ENCODE measurements at places on chromosomes 7 and 10.

- no peaks in the 10 kb centered on the region for H3K36me3 ChIP-seq
- peaks cover 15% of the 10 kb centered on the region for H3K4me1 ChIP-seq
- no peaks in the 10 kb centered on the region for H3K27me3 ChIP-seq
- DNase-seq = no peak
- no peak overlapping the region for H3K27ac ChIP-seq
- no peak overlapping the region for H3K4me3 ChIP-seq
These were observed 27.1 kb downstream of the ATXN7L1 start for GRCh38 chr7:105849122-105849855.

DNA sequence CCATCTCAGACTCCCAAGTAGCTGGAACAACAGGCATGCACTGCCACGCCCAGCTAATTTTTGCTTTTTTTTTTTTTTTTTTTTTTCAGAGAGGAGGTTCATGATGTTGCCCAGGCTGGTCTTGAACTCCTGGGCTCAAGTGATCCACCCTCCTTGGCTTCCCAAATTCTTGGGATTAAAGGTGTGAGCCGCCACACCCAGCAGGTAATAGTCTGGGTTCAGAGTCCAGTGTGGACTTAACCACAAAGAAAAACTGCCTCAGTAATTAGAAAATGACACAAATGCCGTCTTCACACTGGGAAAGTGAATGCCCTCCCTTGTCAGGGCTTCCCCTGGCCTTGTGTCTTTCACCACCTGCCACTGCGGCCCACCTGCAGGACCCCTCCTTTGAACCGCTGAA, 101.1 kb downstream of the RAB11FIP2 start:
- H3K36me3 ChIP-seq = no peaks in the 10 kb centered on the region
- no peak for DNase-seq
- H3K4me1 ChIP-seq = no peaks in the 10 kb centered on the region
- no peaks in the 10 kb centered on the region for H3K27me3 ChIP-seq

DNA sequence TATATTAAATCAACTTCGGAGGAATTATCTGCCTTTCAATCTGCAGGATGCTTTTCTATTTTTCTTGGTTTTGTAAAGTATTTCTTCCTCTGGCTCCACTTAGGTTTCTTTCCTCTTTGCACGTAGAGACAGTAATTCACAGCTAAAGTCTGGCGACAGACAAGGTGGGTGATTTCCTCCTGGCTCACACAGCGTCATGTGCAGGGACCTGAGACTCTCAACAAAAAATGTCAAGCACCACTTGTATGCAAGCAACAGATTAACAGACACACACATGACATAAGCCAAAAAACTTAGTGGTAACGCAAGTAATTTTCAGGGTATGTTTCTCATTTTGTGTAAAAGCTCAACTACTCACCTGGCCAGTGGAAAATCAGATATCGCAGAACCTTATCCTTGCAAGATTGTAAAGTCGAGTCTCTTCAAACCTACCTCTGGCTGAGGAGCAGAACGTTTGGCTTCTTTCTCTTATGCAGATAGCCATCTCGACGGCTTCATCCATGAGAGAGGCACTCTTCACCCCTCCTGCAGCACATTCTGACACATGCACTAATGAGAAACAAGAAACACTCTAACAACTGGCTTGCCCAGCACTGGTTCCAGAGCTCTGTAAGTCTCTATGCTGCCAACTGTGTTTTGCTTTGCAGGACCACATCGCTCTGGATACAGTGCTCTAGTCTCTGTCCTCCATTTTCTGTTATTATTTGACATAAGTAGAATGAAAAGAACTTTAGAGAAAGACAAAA, 188.0 kb downstream of the CDCA7L start:
- no peak overlapping the region for H3K27ac ChIP-seq
- no peaks in the 10 kb centered on the region for H3K36me3 ChIP-seq
- DNase-seq = no peak
- no peaks in the 10 kb centered on the region for H3K4me1 ChIP-seq

DNA sequence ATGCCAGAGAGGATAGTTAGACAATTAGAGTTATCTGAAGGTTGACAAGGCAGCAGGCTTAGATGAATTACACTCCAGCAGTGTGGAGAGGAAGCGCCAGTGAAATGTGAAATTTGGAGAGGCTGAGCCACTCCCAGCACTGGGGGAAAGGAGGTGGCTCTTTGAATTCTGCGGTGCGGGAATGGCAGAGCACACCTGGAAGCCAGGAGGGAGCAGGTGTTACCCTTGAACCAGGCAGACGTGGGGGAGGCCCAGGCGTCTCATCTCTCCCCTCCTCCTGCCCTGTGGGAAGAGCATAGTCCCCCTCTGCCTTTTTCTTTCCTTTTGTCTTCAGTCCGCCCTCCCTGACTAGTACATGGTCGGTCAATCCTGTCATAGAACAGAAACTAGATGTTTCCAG, 203.1 kb downstream of the DPP6 start:
- H3K4me1 ChIP-seq = no peaks in the 10 kb centered on the region
- no peak for DNase-seq
- no peak overlapping the region for H3K27ac ChIP-seq
- H3K36me3 ChIP-seq = no peaks in the 10 kb centered on the region

DNA sequence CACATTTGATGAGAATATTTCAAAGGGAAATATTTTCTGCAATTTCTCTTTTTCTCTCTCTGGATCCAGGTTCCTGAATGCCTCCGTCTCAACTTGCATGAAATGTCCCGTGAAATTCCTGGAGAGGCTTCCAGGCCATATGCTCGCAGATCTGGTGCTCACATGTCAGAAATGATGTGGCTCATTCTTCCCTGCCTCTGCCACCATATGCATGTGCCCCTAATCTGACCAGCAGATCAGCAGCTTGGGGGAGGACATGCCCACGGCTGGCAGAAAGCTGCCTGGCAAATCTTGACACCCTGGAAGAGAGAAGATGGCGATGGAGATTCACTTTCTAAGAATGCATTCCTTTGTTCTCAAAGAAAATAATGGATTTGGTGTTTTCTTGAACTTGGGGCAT, 490.7 kb downstream of the RPS24 start:
- no peaks in the 10 kb centered on the region for H3K36me3 ChIP-seq
- no peak overlapping the region for H3K27ac ChIP-seq
- peaks cover 5% of the 10 kb centered on the region for H3K4me1 ChIP-seq
- DNase-seq = no peak

DNA sequence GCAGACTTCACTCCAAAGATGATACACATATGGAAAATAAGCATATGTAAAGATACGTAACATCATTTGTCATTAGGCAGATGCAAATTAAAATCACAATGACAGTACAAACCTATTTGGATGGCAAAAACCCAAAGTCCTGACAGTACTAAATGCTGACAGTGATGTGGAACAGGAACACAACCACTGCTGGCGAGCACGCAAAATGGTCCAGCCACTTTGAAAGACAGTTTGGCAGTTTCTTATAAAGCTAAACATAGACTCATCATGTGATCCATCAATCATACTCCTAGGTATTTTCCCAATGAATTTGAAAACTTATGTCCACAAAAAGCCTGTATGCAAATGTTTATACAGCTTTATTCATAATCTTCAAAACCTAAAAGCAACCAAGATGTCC, 200.7 kb downstream of the RAMP3 start:
- no peaks in the 10 kb centered on the region for H3K36me3 ChIP-seq
- no peak overlapping the region for H3K27ac ChIP-seq
- no peaks in the 10 kb centered on the region for H3K4me1 ChIP-seq
- H3K4me3 ChIP-seq = no peak overlapping the region
- DNase-seq = no peak

DNA sequence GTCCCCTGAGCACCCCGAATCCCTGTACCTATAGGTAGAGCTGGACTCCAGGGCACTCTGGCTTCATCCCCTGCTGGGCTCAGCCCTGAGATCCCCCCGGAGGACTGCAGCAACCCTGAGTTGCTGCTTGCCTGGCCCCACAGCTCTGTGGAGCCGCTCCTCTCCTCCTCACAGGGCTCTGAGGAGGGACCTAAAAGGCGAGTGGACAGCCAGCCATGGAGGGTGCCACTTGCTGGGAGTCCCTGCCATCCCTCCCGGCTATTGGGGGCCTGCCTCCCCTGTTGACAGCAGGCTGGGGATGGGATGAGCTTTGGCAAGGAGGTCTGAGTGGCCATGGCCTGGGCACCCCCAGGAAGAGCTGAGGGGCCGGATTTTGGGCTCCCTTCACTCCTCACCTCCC, 28.0 kb upstream of the RASGEF1A start:
- H3K4me3 ChIP-seq = no peak overlapping the region
- no peak for DNase-seq
- no peaks in the 10 kb centered on the region for H3K4me1 ChIP-seq
- peaks cover 10% of the 10 kb centered on the region for H3K27me3 ChIP-seq
- no peaks in the 10 kb centered on the region for H3K36me3 ChIP-seq

GRCh38 chr10:13946209-13946460, 359.4 kb downstream of the PRPF18 start:
- peaks cover 19% of the 10 kb centered on the region for H3K4me1 ChIP-seq
- no peaks in the 10 kb centered on the region for H3K36me3 ChIP-seq
- no peak for DNase-seq
- no peaks in the 10 kb centered on the region for H3K27me3 ChIP-seq

GRCh38 chr7:41731493-41732435, 28.9 kb upstream of the INHBA start:
- H3K4me3 ChIP-seq = no peak overlapping the region
- H3K36me3 ChIP-seq = no peaks in the 10 kb centered on the region
- H3K27me3 ChIP-seq = no peaks in the 10 kb centered on the region
- DNase-seq = peak; percentile 33
- peaks cover 2% of the 10 kb centered on the region for H3K4me1 ChIP-seq
- H3K27ac ChIP-seq = no peak overlapping the region

GRCh38 chr10:48763403-48763965, 78.8 kb downstream of the WDFY4 start:
- H3K4me3 ChIP-seq = no peak overlapping the region
- no peak for DNase-seq
- no peaks in the 10 kb centered on the region for H3K4me1 ChIP-seq

DNA sequence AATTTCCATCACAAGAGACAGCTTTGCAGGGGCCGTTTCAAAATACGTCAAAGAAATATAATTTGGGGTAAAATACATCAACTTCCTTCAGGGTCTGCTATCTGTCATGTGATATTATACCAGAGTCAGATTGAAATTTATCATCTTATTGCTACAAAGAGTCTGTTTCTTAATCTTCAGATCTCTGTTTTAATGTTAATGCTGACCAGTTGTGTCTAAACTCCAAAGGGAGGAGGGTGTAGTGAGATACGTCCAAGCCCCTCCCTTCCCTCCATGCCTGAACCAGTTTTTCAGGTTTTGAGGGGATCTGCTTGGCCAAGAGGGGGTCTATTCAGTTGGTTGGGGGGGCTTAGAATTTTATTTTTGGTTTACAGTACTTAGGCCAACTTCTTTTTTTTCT, 891.6 kb downstream of the GRM8 start:
- H3K4me3 ChIP-seq = no peak overlapping the region
- no peak for DNase-seq
- H3K27me3 ChIP-seq = no peaks in the 10 kb centered on the region
- no peak overlapping the region for H3K27ac ChIP-seq
- no peaks in the 10 kb centered on the region for H3K4me1 ChIP-seq

DNA sequence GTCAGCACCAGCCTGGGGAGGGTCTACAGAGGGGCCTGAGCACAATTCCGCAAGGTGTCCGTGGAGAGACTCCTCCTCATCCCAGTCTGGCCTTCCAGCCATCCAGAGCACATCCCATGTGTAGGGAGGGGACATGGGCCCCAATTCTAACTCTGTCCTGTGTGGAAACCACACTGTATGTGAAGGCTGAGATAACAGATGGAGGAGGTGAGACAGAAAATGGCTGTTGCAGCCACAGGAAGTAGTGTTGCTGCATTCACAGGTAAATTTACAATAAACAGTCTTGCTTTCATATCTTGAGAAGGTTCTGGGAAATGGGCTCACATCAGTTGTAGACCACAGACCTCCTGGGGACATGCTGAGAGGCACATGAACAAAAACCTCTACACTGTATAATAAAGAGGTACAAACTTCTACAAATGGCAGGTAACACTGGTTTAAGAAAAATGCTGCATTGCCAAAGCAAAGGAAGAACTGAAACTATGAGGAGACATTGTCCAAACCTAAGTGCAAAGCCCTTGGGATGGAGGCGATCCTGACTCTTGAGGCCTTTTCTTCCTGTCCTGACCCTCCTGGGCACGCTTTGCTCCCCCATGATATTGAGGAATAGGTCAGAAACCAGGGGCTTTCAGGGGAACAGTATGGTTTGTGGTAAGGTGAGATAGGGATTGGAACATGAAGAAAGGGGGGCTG, 21.6 kb upstream of the GIMAP2 start:
- no peak overlapping the region for H3K4me3 ChIP-seq
- no peaks in the 10 kb centered on the region for H3K4me1 ChIP-seq
- H3K27ac ChIP-seq = no peak overlapping the region
- no peaks in the 10 kb centered on the region for H3K36me3 ChIP-seq

- H3K4me3 ChIP-seq = no peak overlapping the region
- DNase-seq = no peak
- no peaks in the 10 kb centered on the region for H3K4me1 ChIP-seq
- H3K27me3 ChIP-seq = peaks cover 27% of the 10 kb centered on the region
- no peak overlapping the region for H3K27ac ChIP-seq
These were observed 21.3 kb upstream of the ZNF467 start for GRCh38 chr7:149794661-149795060.

GRCh38 chr7:6545398-6546126, 5.7 kb downstream of the GRID2IP start:
- H3K4me3 ChIP-seq = no peak overlapping the region
- H3K36me3 ChIP-seq = no peaks in the 10 kb centered on the region
- peaks cover 6% of the 10 kb centered on the region for H3K27me3 ChIP-seq
- no peak overlapping the region for H3K27ac ChIP-seq
- no peak for DNase-seq
- no peaks in the 10 kb centered on the region for H3K4me1 ChIP-seq

GRCh38 chr7:17520941-17521340, 222.5 kb downstream of the AHR start:
- peak overlapping the region; percentile 26 for H3K27ac ChIP-seq
- no peak overlapping the region for H3K4me3 ChIP-seq
- H3K4me1 ChIP-seq = peaks cover 6% of the 10 kb centered on the region
- no peaks in the 10 kb centered on the region for H3K36me3 ChIP-seq
- peak; percentile 49 for DNase-seq

DNA sequence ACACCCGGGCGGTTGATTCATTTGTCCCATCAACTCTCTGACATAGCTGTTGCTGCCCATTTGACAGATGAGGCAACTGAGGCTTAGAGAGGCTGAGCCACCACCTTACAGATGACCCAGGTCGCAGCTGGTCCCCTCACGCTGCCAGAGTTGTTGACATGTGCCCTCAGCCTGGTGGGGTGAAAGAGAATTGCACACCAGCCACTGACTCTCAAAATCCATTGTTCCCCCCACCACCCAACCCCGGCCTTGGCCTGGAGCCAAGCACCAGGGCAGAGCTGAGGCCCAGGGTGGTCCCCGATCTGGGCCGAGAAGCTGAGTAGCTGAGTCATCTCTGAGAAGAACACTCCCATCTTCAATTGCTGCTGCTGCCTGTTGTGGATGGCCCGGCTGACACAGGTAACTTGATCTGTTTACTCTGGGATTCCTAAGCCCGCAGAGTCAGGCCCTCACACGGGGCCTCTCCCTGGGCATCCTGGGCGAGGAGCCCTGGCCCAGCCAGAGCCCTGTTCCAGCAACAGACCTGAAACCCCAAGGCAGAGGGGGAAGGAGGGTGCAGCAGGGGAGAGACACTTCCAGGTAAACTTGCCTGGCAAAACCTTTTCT, 27.5 kb downstream of the PVRIG start:
- H3K36me3 ChIP-seq = no peaks in the 10 kb centered on the region
- H3K27me3 ChIP-seq = no peaks in the 10 kb centered on the region
- peak; percentile 86 for DNase-seq
- H3K27ac ChIP-seq = no peak overlapping the region
- peaks cover 9% of the 10 kb centered on the region for H3K4me1 ChIP-seq

Measured in IMR-90 (cell line).